Adipocyte (in vitro differentiated cells): ENCODE measurements at places on chromosomes 16 and 17.
A peak's percentile ranks its signal among the peaks of the same experiment; 100 is the strongest.

DNA sequence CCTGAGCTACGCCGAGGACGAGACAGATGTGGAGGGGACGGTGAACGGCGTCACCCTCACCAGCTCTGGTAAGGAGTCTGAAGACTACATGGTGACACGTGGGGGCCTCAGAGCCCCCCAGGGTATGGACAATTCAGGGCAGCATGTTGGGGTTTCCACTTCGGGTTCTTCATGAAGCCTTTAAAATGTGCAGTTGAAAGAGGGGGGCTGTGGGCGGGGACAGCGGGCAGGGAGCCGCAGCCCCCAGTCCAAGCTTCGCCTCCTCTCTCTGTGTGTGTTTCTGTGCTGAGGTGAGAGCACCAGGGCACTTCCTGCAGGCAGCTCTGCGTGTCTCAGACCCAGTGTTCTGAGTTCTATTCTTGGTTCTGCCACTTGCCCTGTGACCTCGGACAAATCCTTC, 24.0 kb downstream of the NMRAL1 start:
- no peak for DNase-seq

DNA sequence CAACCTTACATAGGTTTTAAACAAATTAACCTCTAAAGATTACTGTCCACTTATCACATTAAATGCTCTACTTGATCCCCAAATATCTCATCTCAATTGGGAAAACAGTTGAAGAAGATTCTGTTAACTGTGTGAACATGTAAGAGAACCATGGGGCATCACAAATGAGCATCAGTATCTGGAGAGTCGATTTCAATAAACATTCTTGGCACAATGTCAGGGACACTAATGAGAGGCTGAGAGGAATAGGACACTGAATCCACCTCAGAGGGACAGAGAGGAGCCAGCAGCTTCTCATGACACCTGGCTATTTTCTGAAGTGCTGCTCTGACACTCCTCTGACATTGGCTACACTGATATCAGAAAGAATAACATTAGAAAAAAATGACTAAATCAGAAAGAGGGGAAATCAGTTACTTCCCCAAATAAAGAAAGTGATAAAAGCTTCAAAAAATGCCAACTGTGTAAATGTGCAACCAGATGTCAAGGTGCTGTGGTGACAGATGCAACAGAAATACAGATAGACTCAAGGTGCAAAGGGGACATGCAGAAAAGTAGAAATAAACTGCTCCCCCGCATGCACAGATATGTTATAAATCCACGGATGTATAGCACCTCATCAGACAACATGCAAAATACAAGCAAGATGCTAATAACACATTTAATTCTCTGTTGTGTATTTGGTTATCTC, 67.4 kb downstream of the SNX11 start:
- no peak for DNase-seq

GRCh38 chr17:32591405-32591804, 104.6 kb downstream of the CDK5R1 start:
- DNase-seq = no peak

DNA sequence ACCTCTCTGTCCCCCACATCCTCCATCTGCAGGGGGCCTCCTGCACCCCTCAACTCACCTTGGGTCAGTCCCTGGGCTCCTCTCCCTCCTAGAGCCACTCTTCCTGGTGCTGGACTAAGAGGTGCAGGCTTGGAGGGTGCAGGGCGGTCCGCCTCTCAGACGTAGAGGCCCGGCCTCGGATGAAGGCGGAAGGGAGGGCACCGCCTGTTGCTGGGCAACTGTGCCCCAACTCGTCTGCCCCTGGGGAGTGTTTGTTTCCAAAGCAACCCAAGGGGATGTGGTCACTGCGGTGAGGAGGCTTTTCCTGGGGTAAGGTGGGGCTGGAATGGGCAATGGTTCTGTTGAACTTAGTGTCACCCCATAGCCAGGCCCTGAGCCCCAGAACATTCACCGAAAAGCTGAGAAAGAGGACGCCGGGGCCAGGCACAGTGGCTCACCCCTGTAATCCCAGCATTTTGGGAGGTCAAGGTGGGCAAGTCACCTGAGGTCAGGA, at the start of gene C16orf54:
C16orf54 (minus strand) TSS at position 138 of the 493 bp plus-strand sequence. CDS start 1,039 bp downstream, outside the sequence.
- no peak for DNase-seq

GRCh38 chr16:2196162-2196980, at the start of gene CASKIN1:
Gene CASKIN1 (minus strand): TSS chr16:2196605. CDS start chr16:2196432, 173 bp downstream.
- DNase-seq = peak; percentile 66

GRCh38 chr16:67677712-67678111, 11.1 kb downstream of the C16orf86 start:
- no peak for DNase-seq

- no peak for DNase-seq
Measured at GRCh38 chr16:27665881-27666280, 115.9 kb downstream of the KATNIP start.

GRCh38 chr16:704047-704446, 1.6 kb downstream of the FBXL16 start:
- DNase-seq = no peak

DNA sequence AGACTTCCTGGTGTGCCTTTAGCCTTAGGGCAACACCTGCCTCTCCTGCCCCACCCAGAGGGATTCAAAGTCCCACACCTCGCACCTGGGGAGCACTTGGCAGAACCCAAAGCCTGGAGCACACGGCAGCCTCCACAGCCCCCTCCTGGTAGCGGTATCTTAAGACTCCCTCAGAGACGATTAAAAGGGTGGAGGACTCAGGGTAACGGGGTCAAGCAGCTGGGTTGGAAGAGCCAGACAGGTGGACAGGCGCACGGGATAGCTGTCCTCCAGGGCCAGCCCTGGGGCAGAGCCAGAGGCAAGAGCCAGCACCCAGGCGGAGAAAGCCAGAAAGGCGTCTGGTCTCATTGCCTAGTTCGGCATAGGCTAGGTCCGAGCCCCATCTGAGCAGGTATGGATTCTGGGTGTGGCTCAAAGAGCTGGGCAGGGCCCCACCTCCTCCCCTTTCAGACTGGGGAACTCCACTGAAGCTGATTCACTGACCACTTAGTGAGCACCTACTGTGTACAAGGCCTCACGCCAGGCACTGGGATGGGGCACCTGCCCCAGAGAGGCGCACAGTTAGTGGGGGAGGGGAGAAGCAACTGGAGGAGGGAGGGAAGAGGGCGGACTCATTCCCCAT, 55.0 kb upstream of the MEAK7 start:
- DNase-seq = no peak

DNA sequence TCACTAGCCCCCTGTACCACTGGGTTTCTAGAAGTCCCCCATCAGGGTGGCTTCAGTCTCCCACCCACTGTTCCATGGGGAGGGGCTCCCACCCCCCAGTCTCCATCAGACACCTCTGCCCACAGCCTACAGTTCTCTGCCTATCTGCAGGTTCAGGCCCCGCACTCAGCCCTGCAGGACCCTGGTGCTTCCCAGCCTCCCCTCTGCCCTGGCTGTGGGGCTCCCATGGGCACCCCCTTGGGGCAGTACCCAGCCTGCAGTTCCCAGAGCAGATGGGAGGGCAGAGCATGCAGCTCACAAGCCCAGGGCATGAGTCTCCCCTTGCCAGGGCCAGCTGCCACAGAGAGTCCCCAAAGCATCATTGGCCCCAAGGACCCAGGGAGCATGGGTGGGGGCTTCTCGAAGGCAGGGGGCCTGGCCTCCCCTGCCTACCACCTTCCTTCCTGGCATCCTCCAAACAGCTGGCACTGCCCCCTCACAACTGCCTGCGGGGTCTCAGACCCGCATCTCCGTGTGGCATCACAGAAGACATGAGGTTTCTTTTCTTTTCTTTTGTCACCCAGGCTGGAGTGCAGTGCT, 2.8 kb upstream of the MRPL28 start:
- no peak for DNase-seq

GRCh38 chr17:13957636-13958035, 111.7 kb upstream of the COX10 start:
- peak; percentile 58 for DNase-seq

- DNase-seq = no peak
Measured at GRCh38 chr17:38920374-38921291, 4.8 kb upstream of the LASP1NB start.

DNA sequence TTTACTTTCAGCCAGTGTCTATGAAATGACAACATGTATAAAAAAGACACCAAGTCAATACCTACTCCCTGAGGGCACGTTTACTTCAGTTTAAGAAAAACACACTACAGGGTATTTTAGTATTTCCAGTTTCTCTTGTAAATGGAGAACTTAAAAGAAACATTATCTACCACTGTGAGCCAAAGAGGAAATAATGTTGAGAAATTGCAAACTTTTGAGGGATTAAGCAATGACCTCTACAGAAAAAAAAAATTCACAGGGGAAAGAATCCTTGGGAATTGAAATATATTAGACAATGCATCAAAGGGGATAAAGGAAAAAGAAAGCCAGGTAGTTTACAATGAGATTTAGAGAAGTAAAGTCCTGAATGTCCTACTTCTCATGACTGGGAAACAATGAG, 126.0 kb downstream of the KCNJ2 start:
- DNase-seq = no peak
